Fibroblast of lung (primary cell): ENCODE measurements at places on chromosomes 6 and 20.

DNA sequence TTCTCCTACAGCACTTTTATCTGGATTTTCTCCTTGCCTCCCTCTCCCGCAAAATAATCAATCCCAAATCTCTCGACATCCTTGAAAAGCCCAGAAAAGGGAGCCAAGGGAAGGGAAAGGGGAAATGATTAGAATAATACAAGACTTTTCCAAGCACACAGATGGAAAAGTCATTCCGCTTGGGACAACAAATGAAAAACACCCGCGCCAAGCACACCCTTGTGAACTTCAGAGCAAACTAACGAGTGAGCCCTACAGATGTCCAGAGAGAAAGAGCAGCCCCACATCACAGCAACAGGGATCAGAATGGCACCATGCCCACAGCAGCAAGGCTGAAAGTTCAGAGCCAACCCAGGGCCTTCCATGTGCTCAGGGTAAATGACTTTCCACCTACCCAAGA, 49.6 kb downstream of the NINL start:
- DNase-seq = no peak

- DNase-seq = no peak
These were observed 31.4 kb upstream of the GSTA5 start for GRCh38 chr6:52872031-52872430.

GRCh38 chr6:45663251-45664221, 285.8 kb upstream of the SUPT3H start:
- peak; percentile 46 for DNase-seq

GRCh38 chr6:111517965-111518364, 34.9 kb upstream of the REV3L start:
- no peak for DNase-seq

DNA sequence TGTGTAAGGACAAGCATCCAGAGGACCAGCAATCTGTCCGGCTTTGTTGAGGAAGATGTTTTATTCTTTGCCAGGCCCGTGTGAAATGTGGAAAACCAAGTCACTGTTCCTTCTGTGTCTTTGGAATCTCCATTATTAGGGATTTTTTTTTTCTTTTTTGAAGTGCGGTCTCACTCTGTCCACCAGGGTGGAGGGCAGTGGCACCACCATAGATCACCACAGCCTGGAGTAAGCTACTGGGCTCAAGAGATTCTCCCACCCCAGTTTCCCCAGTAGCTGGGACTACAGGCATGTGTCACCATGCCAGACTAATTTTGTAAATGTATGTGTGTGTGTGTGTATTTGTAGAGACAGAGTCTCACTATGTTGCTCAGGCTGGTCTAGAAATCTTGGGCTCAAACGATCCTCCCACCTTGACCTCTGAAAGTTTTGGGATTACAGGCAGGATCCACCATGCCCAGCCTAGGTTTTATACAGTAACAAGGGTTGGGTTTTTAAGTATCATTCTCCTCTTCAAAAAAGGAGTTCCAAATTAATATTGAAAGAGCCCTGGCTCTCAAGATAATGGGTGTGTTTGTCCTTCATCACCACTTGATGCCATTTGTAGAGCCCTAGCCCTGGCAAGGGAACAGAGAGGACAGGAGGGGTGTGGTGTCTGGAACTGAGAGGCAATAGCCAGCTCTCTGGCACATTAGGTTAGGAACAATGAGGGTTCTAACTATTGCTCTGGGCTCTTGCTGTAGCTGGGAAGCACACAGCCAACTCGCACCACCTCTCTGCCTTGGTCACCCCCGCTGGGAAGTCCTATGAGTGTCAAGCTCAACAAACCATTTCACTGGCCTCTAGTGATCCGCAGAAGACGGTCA, 3.1 kb downstream of the LAMP5 start:
- no peak for DNase-seq

DNA sequence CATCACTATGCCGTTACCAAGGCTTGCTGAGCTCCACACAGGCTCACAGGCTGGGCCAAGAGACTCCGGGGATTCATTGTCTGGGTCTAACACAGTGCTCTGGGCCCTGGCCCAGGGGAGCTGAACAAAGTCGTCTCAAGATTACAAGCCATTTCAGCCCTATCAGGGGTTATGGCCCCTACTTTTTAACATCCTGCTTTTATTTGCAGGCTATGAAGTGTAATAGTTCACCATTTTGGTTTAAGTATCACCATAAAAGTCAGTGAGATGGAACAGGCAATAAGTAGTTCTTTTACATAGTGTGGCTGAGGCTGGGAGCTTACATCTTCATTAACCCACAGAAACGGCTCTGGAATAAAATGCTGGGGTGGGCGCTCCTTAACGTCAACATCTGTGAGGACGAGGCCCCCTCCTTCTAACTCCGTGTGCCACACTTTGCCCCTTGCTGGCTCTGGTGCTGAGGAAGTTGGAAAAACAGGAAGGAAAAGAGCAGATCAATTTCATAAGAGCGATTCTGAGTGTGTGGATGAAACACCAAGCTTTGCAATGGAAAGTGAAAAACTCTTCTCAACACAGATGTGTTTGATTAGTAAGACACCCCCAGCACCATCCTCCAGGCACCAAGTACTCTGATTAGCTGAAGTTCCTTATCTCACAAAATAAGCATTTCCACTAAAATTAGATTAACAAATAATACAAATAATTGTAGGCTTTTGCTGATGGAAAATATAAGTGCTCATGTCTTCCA, 447.3 kb downstream of the MAFB start:
- DNase-seq = no peak

- DNase-seq = no peak
These were observed 105.0 kb upstream of the MAP3K7 start for GRCh38 chr6:90691823-90692222.

DNA sequence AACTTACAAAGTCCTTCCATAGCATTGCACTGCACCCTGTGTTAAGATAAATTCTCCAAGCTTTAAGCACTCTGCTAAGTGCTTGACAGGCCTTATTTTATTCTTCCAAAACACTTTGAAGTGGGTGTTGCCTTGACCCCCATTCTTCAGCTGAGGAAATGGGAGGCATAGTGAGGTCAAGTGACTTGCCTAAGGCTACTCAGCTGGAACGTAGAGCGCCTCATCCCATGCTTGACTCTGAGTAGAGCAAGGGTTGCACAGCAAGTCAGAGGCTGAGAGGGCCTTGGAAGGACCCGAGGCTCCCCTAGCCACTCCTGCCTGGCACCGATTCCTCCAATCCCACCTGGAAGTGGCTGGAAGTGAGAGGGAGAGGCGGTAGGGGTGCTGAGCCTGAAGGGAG, 19.6 kb upstream of the CSNK2A1 start:
- DNase-seq = no peak

DNA sequence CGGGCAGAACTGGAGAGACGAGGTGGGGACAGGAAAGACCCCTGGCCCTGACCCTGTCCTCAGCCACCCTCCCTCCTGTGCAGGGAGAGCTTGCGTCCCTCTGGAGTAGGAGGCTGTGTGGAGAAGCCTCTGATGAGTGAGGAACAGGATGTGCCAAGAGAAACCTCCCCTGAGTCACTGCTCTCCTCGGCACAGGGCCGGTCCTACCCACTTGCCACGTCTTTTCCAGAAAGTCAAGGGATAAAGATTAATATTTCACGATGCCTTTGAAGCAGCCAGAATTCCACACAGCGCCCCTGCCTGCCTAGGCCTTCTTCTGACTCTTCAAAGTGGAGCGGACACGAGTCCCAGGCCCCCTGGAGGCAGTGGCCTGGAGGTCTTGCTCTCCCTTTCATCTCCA, 34.9 kb upstream of the THBS2 start:
- DNase-seq = peak; percentile 80

DNA sequence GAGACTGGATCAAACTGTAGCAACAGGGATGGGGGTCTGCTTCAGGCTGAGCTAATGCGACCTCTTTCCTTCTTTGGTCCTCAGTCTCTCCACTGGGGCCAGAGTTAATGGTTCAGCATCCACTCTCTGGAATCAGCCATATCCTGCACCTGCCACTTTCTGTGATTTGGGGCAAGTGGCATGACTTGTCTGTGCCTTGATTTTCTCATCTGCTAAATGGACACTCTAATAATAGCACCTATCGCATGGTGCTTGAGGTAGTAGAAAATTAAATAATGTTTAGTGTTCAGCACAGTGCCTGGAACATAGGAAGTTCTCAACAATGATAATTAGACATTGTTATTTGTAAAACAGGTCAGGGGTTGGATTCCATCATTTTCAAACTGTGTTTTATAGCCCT, 6.3 kb downstream of the XKR7 start:
- no peak for DNase-seq

DNA sequence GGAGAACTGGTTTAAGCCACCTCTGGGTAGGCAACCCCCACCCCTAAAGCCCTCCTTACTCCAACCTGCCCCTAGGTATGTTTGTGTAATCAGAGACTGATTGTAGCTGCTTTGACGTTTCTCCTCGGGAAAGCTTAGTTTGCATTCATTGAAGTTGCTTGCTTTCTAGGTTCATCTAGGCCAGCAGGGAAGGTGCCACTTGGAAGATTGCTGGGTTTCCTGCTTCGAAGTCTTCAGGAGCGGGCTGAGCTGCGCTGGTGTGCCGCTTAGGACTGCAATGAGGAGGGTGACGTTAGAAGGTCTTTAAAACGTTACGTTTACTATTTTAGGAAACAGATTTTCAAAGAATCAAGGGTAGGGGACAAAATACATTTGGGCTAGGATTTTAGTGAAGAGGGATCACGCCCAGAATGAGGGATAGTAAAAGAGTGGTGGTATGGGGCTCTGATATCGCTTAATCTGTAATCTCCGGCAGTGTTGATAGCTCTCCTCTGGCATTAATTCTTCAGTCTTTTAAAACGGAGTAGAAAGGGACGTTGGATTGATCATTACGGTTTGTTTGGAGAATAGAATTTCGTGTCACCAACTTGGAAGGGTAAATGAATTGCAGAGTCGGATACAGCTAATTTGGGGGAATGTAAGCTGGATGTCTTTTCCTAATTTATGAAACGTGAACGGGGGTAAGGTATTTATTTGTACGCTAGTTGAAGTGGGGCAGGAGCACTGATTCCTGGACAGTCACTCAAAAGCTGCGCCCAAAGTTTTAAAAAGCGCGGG, 92.6 kb upstream of the PRDM1 start:
- DNase-seq = peak; percentile 56

GRCh38 chr6:22569281-22570184, at the start of gene HDGFL1:
HDGFL1 (plus strand) TSS chr6:22569566; CDS start chr6:22569576, 10 bp downstream.
- DNase-seq = no peak

DNA sequence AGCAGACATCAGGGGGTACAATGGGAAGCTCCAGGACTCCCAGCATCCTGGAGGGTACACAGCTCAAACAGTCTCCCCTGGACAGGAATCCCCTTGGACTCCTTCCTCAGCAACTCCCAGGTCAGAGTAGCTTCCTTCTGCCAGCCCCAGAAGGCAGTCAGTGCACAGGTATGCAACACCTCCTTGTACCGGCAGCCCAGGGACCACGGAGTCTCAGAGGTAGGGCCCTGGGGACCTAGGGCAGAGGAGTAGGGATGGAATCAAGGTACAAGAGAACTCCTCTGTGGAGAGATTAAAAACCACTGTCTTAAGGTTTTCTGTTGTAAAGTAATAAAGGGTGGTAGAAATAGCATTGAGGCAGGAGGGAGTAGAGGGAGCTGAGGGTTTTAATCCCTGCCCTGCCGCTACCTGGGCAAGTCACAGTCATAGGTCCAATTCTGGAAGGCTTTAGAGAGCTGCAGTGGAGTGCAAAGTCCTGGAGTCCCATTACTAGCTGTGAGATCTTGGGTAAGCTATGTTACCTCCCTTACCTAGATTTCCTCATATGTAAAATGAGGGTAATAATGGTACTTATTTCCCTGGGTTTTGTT, 7.5 kb downstream of the TP53TG5 start:
- DNase-seq = no peak

GRCh38 chr20:14568225-14568624, 230.8 kb upstream of the FLRT3 start:
- peak; percentile 22 for DNase-seq

DNA sequence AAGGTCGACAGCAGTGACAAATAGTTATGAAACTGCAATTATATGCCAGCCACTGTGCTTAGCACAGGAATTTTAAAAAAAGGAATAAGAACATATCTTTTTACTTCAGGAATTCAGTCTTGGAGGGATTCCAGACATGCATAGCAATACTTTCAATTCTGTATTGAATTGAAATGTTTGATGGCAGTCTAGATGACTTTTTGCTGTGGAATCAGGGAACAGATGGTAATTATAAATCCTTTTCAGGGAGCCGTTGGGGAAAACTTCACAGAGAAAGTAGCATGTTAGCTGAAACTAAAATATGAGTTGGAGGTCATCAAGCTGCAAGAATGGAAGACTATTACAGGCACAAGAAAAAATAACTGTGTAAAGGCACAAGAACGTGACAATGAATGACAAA, 74.8 kb downstream of the IMPG1 start:
- no peak for DNase-seq

DNA sequence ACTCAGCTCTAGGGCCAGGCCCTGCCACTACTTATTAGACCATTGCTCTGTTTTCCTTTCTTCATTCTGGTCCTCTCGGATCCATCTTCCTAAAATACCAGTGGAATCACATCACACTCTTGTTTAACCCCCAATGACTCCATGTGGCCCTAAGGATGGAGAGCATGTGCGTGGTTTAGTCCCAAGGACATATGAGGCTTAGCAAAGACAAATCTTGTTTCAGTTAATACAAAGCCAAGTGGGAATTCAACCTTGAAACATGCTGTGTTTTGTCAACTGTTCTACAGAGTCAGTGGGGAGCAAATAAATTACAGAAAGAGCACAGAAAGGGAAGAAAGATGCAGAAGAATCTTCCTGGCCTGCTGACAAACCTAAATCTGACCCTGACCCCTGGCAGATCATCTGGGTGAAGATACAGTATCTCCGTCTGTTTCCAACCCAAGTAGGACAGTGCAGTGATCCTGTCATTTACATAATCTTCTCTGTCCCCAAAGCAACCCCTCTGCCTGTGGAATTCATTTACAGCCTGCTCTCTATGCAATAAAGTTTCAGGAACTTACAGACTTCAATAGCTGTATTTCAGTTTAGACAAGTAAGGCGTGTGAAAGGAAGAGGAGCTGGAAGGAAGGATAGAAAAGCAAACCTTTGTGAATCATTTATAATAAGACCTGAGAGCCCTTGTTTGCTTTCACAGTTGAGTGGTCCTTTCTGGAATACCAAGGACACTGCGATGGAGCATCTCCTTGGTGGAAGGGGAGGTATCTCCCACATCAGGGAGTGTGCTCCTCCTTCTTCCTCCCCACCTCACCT, 144.0 kb downstream of the THBS2 start:
- no peak for DNase-seq

DNA sequence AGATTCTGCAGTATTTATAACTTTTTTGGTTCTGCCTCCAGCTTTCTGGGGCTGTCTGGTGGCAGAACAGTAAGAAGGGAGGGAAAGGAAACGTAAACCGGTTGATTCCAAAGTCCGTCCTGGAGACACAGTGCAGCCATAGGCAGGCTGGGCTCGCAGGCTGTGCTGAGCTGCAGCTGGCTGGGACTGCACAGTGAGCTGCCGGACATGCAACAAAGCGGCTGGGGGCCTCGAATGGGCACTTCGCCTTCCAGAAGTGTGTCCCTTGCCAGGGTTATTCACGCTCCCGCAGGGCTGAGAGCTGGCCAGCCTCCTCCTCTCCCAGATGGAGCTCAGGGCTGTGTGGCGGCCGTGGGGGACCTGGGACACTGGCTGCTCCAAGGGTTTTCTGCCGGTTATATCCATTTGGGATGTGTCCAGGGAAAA, 78.1 kb upstream of the CD93 start:
- no peak for DNase-seq

GRCh38 chr6:93581371-93581770, 162.0 kb upstream of the EPHA7 start:
- DNase-seq = no peak
